Activated naive CD4-positive, alpha-beta T cell treated with anti-CD3 and anti-CD28 coated beads, Interleukin-2, amount 50 U/mL, for 72 hours (primary cell): ENCODE measurements at places on chromosomes 12 and 14. TPM values are rescaled to one million over a fixed set of nuclear protein-coding genes. Genes with fewer than 3 reads are reported as not detected.

TNS2 gene
- 1.2 TPM for total RNA-seq

GPRC5D gene
- total RNA-seq, result not detected

GUCY2C gene
- total RNA-seq, result not detected

TMPRSS12 gene
- total RNA-seq, result not detected

TBC1D30 gene
- 0.27 TPM for total RNA-seq

MORN3 gene
- total RNA-seq, result 2.9 TPM

RNASE7 gene
- not detected for total RNA-seq

TIMELESS gene
- 60.4 TPM for total RNA-seq

HCAR1 gene
- 0.52 TPM for total RNA-seq

DNAJC22 gene
- total RNA-seq, result 0.11 TPM

KSR2 gene
- 0.04 TPM for total RNA-seq

CMA1 gene
- total RNA-seq, result not detected

TMEM132C gene
- total RNA-seq, result not detected

A2ML1 gene
- not detected for total RNA-seq

NELL2 gene
- total RNA-seq, result 82.3 TPM

TTC6 gene
- not detected for total RNA-seq

INSM2 gene
- 0.07 TPM for total RNA-seq

RD3L gene
- not detected for total RNA-seq

MGP gene
- 0.47 TPM for total RNA-seq

OR10P1 gene
- total RNA-seq, result not detected

DUSP6 gene
- 25.3 TPM for total RNA-seq

KRT77 gene
- not detected for total RNA-seq
